ENCODE measurements at places on chromosomes 13 and 19.

DNA sequence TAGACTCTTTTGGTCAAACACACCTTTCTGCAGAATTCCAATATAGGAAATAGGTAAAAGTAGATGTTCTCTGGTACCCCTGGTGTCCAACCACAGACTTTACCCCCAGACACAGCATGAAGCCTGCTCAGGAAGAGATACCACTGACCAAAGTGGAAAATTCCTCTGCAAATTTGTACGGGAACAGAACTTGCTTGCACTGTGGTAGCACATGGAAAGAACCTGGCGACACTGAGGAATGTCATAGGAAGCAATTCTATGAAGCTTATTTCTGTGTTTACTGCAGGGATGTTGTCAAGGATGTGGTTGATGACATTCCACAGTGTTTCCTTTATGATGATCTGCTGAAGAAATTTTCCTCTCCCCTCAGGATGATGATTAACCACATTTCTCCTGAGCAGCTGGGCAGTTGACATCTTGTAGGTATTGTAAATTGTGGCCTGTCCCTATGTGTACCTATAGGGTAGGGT lies 48.9 kb upstream of the TNFSF11 start:
- no peak for DNase-seq

DNA sequence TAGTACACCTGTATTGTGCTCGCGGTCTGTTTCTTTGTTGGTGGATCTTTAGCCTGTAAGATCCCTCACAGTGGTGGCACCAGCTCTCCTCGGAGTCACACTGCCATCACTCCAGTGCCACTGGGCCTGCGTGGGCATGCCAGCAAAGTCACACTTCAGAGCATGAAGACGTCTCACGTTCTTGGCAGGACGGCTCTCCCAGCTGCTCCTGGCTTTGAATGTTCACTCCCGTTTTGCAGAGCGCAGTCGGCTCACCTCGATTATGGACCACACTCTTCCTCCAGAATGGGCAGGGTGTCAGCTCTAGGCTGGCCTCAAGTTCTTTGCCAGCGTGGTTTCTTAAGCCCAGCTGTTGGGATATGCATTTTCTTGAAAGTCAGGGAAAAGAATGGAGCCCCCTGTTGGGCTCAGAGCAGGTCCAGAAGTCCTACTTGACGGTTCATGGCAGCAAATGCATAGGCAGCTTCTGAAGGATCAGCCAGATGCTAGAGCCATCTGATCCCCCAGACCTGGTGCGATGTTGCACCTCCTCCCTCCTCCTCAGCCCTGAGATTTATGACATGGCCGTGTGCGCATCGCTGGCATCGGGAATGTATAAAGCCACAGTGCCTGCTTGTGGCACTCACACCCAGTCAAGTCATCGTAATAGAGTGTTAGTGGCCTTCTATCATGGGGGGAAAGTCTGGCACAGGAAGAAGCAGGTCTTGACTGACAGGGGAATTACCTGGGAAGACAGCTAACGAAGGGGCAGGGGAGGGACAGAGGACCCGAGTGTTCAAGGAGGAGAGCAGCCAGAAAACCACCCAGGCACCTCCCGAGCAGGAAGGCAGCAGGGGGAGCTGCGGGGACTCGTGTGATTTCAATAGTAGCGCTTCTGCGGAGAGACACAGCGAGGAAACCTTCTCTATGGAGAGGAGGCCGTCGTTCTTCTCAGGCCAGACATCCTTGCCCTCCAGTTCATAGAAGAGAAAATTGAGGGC lies 40.2 kb upstream of the NPAS1 start:
- DNase-seq: no peak

DNA sequence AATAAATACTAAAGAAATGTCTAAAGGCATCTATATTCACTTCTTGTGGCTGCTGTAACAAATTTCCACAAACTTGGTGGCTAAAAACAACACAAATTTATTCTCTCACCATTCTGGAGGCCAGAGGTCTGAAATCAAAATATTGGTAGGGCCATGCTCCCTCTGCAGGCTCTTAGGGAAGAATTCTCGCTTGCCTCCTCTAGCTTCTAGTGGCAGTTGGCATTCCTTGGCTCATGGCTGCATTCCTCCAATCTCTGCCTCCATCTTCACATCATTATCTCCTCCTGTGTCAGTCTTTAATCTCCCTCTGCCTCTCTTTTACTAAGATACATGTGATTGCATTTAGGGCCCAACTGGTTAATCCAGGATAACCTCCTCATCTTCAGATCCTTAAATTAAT lies 54.1 kb upstream of the RFXAP start:
- no peak for DNase-seq

GRCh38 chr13:111952032-111952431 lies 114.9 kb upstream of the SOX1 start:
- DNase-seq: no peak

GRCh38 chr13:35165205-35165604 lies 223.1 kb downstream of the NBEA start:
- DNase-seq: no peak

DNA sequence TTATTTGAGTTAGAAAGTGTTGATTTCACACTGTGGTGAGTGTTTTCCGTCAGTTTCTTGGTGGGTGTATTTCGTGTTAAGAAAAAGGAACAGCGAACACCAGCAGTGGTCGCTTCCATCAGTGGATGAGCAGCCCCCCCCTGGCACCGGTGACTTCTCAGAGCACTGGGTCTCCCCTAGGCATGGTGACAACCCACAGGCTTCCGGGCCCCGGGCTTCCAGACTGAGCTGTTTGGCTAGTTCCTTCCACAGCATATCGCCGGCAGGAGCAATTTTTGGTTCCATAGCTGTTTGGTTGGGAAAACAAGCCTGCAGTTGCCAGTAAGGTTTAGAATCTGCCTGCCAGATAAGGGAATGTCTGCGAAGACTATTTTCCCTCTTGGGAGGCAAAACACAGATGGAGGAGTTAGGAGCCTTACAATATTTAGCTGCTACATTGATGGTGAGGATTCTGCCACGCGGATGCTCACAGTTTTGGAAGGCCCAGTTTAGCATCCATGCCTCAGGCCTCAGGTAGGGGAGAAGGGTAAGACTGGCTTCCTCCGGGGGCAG lies 18.7 kb upstream of the ZNF536 start:
- no peak for DNase-seq

- no peak for DNase-seq
These were observed at the start of gene SACS for GRCh38 chr13:23433171-23434153. Gene SACS (minus strand): TSS chr13:23433702. CDS start chr13:23411239, 22,463 bp downstream.

DNA sequence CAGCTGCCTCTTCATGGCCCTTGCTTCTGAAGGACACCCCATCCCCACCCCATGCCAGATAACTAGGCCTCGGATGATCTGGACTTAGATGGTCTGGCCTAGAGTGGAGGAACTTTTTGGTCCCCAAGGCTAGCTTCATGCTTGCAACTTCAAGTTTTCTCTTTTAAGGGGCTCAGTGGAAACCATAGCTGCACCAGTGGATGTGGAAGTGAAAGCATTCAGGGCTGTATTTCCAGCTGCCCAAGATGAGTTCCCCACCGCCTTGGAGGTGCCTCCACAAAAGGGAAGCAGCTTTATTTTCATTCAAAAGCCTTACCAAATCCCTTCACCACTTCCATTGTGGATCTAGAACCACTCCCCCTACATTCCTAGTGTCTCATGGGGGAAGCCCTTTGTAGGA lies 17.6 kb upstream of the GSX1 start:
- no peak for DNase-seq

GRCh38 chr19:1789261-1790041 lies 22.6 kb downstream of the ATP8B3 start:
- no peak for DNase-seq

- no peak for DNase-seq
These were observed 39.9 kb downstream of the DPRX start for GRCh38 chr19:53671663-53672062.

GRCh38 chr13:29543230-29544215 lies 52.0 kb downstream of the SLC7A1 start:
- DNase-seq: no peak

- no peak for DNase-seq
These were observed 17.6 kb downstream of the TJP3 start for GRCh38 chr19:3725640-3726310.

GRCh38 chr13:107252428-107252827 lies 684.5 kb upstream of the ARGLU1 start:
- no peak for DNase-seq

DNA sequence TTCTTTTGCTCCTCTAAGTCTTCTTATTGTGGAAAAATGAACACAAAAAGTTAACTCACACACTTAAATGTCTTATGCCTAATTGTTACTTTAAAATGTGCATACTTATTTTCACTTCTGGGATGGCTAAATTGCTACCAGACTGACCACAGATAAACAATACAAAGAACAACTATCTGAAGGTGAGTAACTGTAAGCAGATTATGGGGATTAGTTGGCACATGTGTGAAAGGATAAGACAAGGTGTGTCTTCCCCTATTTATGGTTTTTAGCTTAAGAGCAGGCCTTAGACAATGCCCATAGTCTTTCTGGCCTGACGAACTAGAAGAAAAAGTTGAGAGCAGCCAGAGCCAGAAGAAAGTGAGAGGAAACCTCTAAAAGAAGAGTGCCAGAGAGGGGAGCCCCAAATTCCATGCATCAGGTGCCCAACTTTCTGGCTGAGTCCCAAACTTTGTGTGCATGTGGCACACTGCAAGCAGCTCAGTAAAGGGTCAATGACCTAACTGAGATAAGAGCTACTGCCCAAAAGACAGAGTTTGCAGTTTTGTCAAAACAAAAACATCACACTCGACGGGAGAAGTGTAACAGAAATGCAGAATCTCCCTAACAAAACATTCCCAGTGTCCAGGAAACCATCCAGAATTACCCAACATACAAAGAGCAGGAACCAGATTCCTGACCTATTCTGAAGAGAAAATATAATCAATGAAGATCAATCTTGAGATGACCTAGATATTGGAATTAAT lies 375.4 kb downstream of the KCNRG start:
- no peak for DNase-seq

- DNase-seq: no peak
These were observed 815 bp downstream of the MAP3K10 start for GRCh38 chr19:40191836-40192646.

GRCh38 chr19:6677495-6677882 lies 7.5 kb upstream of the TNFSF14 start:
- DNase-seq: no peak

DNA sequence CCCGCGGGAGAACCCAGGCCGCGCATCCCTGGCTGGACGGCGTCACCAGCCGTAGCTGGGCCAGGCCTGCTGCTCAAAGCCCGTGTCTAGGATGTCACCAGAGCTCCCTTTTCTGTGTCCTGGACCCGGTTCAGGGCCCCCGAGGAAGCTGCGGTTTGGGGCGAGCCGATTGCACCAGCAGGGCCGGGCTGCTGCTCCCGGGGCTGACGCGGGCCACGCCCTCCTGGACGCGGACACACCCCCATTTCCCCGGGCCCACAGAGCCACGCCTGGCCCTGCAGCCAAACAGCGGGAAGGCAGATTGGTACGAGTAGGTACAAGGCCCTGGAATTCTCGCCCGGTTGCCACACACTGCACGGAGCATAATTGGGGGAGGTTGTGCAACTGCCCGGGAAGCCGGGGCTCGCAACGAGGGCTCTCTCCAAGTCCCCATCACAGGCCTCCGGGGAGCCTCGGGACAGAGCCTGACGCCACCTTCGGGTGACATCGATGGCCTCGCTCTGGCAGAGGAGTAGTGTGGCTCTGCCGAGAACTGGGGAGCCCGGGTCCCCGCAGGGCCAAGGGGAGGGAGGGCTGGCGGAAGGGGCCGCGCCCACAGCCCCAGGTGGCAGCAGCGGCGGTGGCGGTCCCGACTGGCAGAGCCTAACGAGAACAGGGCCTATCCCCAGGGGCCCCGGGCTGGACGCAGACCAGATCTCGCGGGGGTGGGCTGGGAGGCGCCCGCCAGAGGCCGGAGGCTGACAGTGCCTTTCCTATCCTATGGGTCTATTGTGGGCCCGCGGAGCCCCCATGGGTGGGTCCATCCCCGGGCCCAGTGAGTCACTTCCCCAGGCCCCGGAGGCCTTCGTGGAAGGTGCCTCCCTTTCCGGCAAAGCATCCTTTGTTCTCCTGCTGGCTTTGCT lies 23.5 kb downstream of the KCTD15 start:
- DNase-seq: no peak

DNA sequence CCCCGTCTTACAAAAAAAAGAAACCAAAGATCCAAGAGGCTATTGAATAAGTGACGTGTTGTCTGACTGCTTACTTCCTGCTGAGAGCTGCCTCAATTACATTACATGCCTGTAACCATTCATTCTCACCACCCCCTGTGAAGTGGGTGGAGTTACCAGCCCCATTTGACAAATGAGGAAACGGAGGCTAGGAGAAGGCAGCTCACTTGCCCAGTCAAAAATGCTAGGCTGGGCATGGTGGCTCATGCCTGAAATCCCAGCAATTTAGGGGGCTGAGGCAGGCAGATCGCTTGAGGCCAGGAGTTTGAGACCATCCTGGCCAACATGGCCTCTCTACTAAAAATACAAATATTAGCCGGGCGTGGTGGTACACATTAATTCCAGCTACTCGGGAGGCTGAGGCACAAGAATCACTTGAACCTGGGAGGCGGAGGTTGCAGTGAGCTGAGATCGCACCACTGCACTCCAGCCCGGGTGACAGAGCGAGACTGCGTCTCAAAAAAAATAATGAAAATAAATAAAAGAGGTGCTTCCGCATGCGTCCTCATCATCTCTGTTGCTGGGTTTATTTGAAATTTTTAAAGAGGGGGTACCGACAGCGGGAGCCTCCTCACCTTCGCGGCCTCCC lies 499 bp downstream of the LSM7 start:
- DNase-seq: no peak

GRCh38 chr13:60329221-60329923 lies 67.6 kb upstream of the TDRD3 start:
- DNase-seq: peak; percentile 10

DNA sequence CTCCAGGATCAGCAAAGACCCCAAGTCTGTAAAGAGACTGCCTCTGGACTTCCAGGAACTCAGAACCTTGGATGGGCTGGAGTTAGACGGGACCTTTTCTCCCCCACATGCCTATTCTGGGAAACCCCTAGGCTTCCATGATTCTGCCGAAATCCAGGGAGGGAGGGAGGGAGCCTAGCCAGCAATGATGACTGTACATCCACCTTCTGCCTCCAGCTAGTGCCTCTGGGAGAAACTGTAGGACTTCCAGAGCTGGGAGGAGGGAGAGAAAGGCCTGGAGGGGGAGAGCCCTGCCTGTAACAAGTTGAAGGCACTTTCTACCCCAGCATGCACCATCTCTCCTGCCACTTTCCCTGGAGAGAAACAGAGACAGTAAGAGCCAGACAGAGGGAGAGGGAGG lies 6.0 kb upstream of the HAS1 start:
- DNase-seq: no peak

GRCh38 chr19:30253581-30253996 lies 118.6 kb upstream of the ZNF536 start:
- DNase-seq: no peak

GRCh38 chr19:47228168-47228936 lies 2.6 kb downstream of the BBC3 start:
- DNase-seq: no peak

GRCh38 chr13:101514695-101515275 lies 62.3 kb downstream of the ITGBL1 start:
- no peak for DNase-seq
